A549 treated with CORT108297 at 1 μM for 4 hours (cell line): ENCODE measurements at places on chromosomes 7 and 10. TPM values are rescaled to one million over a fixed set of nuclear protein-coding genes. Genes with fewer than 3 reads are reported as not detected.

Gene CYP2C18
- total RNA-seq: 0.07 to 0.12 TPM (median 0.11 TPM) in 4 of 5 replicates, not detected in the other

Gene PPP1R17
- not detected in 5 replicates for total RNA-seq

Gene MEIG1
- total RNA-seq: 0.57 to 1.3 TPM (median 0.92 TPM) in 5 replicates

Gene BUD31
- 134 to 158 TPM (median 145 TPM) in 5 replicates for total RNA-seq

Gene LSM8
- 38.2 to 53.8 TPM (median 42.4 TPM) in 5 replicates for total RNA-seq
